Caco-2 (cell line): ENCODE measurements at places on chromosomes 7 and 10. TPM values are rescaled to one million over a fixed set of nuclear protein-coding genes. Genes with fewer than 3 reads are reported as not detected.
A peak's percentile ranks its signal among the peaks of the same experiment; 100 is the strongest.

DNA sequence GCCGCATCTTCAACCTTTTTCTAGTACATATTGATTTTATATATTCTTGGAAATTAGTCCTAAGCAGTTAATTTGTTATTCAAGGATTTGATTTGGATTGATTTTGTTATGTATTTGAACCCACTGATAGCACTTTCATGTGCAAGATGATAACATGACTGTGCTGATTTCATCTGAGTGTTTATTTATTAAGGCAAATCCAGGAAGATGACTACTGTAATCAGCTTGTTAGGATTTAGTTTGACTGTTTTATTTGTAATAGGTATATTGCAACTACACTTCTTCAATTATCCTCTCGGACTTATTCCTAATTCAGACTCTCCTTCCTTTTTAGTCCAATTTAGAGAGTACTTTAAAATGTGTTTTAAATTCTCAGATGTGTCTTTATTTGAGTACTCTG, 75.1 kb upstream of the PRKG1 start:
- no peak overlapping the region for H3K4me3 ChIP-seq
- no peaks in the 10 kb centered on the region for H3K4me1 ChIP-seq
- no peaks in the 10 kb centered on the region for H3K36me3 ChIP-seq
- no peaks in the 10 kb centered on the region for H3K27me3 ChIP-seq

- no peak for DNase-seq
- H3K27ac ChIP-seq: no peak overlapping the region
- H3K36me3 ChIP-seq: no peaks in the 10 kb centered on the region
- no peak overlapping the region for H3K4me3 ChIP-seq
Observed at GRCh38 chr10:86827639-86828038, 71.2 kb downstream of the BMPR1A start.

DNA sequence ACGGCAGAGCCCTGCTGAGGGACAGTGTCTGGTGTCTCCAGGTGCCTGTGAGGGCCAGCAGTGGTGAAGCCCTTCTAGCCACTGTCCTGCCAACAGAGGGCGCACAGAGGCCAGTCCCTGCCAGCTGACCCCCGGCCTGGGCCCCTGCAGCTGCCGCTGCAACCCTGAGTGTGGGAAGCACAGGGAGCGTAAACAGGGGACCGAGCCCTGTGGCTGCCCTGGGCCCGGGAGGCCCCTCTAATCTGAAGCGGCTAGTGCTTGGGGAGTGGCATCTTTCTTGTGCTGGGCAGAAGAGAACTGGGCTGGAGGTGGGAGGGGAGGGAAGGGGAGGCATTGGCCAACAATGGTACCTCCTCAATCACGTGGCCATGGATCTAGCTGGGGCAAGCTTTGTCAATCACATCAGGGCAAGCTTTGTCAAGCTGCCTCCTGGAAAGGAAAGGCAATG, 34.6 kb downstream of the TRIM8 start:
- H3K4me1 ChIP-seq: no peaks in the 10 kb centered on the region; the same call in 1 of the 2 replicates
- H3K27ac ChIP-seq: no peak overlapping the region
- DNase-seq: peak; percentile 77
- H3K36me3 ChIP-seq: no peaks in the 10 kb centered on the region

DNA sequence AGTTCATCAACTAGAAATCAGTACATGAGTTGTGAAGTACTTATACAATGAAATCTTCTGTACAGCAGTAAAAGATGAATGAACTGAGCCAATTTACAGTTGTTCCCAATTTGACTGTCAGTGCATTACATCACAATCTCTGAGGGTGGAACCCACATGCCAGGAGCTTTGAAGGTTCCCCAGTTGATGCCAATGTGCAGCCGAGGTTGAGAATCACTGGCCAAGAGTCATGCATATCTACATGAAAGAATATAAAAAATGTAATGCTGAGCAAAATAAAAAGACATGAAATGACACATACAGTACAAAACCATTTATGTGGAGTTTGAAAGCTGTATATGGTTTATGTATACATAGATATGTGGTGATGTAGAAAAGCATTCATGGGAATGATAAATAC, 22.1 kb upstream of the CCNJ start:
- no peak for DNase-seq
- no peaks in the 10 kb centered on the region for H3K27me3 ChIP-seq
- H3K36me3 ChIP-seq: no peaks in the 10 kb centered on the region
- H3K27ac ChIP-seq: no peak overlapping the region

AKR1C1 gene
- 27.1 and 28.4 TPM in 2 replicates for total RNA-seq

DNA sequence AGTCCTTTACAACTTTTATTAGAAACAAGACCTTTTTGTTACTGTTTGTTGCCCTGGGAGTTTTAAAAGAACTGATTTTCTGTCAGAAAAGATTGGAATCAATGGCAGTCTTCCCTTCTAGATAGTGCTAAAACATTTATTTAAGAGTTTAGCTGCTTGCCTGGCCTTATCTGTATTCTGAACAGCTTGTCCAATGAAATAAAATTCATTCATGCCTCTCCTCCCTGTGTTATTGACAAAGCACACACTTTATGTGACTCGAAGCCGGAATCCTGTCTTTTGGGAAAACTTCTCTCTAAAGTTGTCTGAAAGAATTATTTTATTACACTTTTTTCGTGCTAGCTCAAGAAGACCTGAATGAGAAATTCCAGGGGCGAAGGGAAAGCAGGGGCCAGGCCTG, 992.5 kb downstream of the TYW1 start:
- H3K4me3 ChIP-seq: no peak overlapping the region
- no peaks in the 10 kb centered on the region for H3K4me1 ChIP-seq

PSMC2 gene
- 200 and 208 TPM in 2 replicates for total RNA-seq

GRCh38 chr10:74624501-74624900, 201.9 kb upstream of the KAT6B start:
- H3K27me3 ChIP-seq: no peaks in the 10 kb centered on the region
- no peak overlapping the region for H3K27ac ChIP-seq
- H3K4me3 ChIP-seq: no peak overlapping the region
- H3K4me1 ChIP-seq: no peaks in the 10 kb centered on the region
- no peaks in the 10 kb centered on the region for H3K36me3 ChIP-seq
- DNase-seq: no peak

MYOF gene
- total RNA-seq: 148 and 176 TPM in 2 replicates

DNA sequence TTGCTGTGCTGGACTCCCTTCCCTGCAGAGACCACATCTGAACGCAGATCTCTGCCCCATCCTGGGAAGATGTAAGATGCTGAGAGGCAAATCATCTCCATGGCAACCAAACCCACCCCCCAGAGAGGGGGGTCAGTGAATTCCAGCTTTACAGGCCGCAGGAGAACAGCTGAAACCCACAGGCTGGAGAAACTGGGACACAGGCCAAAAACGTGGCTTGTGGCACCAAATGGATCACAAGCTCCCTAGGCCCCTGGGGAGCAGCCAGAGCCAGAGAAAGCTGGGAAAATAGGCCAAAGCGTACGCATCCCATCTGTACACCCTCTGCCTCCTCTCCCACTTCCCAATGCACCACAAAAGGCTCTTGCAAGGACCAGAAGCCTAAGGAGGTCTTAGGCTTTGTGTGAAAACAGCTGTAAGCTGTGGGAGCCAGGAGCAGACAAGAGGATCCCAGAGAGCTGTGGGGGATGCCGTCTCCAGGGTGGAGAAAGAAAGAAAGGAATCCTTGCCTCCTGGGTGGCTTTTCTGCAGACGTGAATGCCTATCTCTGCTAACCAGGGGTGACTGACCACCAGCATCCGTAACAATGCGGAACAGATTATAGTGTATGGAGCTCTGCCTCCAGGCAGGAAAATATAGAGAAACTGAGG, 59.5 kb downstream of the TMEM130 start:
- H3K36me3 ChIP-seq: no peaks in the 10 kb centered on the region
- H3K4me1 ChIP-seq: no peaks in the 10 kb centered on the region
- H3K27me3 ChIP-seq: no peaks in the 10 kb centered on the region
- H3K27ac ChIP-seq: no peak overlapping the region

GRCh38 chr7:130228840-130229502, 21.3 kb downstream of the SSMEM1 start:
- no peak for DNase-seq
- H3K27ac ChIP-seq: no peak overlapping the region
- no peak overlapping the region for H3K4me3 ChIP-seq
- no peaks in the 10 kb centered on the region for H3K36me3 ChIP-seq
- no peaks in the 10 kb centered on the region for H3K4me1 ChIP-seq

DNA sequence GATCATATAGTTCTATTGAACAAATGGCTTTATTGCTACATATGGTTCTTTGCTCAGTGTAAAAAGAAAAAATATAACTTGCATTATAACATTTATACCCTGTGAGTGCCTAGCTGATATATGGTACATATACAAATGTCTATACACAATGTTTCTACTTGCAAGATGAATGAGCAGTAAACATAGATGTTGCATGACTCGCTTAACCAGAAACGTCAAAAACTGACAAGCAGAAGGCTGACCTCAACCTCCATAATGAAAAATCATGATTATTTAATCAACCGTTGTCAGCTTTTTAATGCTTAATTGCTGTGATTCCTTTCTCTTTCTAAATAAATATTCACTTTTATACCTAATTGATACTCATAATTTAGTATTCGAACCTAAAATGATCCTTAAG, 183.3 kb downstream of the PTN start:
- H3K27me3 ChIP-seq: no peaks in the 10 kb centered on the region
- H3K4me3 ChIP-seq: no peak overlapping the region
- no peak for DNase-seq
- no peaks in the 10 kb centered on the region for H3K36me3 ChIP-seq

SLK gene
- total RNA-seq: 35.6 and 39.5 TPM in 2 replicates

GRCh38 chr10:78920011-78920410, 148.8 kb upstream of the ZMIZ1 start:
- H3K4me1 ChIP-seq: no peaks in the 10 kb centered on the region
- no peak overlapping the region for H3K4me3 ChIP-seq
- no peak for DNase-seq
- H3K36me3 ChIP-seq: no peaks in the 10 kb centered on the region
- H3K27me3 ChIP-seq: no peaks in the 10 kb centered on the region

DNA sequence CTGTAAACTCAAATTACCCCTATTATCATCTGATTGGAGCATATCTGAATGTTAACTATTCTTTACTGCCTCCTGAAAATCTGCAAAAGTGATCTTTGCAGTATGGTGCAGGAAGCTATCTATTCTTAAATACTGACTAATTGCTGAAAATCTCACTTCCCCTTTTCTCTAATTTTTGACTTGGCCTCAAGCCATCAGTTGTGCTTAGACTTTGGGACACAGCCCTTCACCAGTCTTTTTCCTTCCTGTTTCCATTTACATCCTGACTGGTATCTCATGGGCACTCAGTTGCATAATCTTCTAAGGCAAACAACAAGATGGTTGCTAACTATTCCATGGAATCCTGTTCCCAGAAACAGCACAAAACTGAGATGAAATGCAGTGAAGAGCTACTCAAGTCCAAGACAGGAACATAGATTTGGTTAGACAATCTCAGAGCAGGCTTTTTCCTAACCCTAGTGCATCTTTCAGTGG, 228.5 kb downstream of the SORCS1 start:
- H3K4me1 ChIP-seq: no peaks in the 10 kb centered on the region
- no peak overlapping the region for H3K4me3 ChIP-seq
- H3K36me3 ChIP-seq: no peaks in the 10 kb centered on the region

GRCh38 chr7:44618753-44619152, 12.3 kb downstream of the OGDH start:
- no peaks in the 10 kb centered on the region for H3K27me3 ChIP-seq
- peak; percentile 88 for DNase-seq
- no peak overlapping the region for H3K4me3 ChIP-seq
- H3K27ac ChIP-seq: peak overlapping the region; percentile 92
- H3K36me3 ChIP-seq: no peaks in the 10 kb centered on the region
- peaks cover 68% of the 10 kb centered on the region for H3K4me1 ChIP-seq

ZNF365 gene
- not detected in 2 replicates for total RNA-seq

TRPV5 gene
- not detected in 2 replicates for total RNA-seq

SEMA3E gene
- 0.20 TPM in 1 of 2 replicates, not detected in the other for total RNA-seq

- H3K36me3 ChIP-seq: no peaks in the 10 kb centered on the region
- H3K4me1 ChIP-seq: no peaks in the 10 kb centered on the region
- no peak for DNase-seq
Observed at GRCh38 chr10:89952325-89952724, 250.9 kb downstream of the KIF20B start.

DNA sequence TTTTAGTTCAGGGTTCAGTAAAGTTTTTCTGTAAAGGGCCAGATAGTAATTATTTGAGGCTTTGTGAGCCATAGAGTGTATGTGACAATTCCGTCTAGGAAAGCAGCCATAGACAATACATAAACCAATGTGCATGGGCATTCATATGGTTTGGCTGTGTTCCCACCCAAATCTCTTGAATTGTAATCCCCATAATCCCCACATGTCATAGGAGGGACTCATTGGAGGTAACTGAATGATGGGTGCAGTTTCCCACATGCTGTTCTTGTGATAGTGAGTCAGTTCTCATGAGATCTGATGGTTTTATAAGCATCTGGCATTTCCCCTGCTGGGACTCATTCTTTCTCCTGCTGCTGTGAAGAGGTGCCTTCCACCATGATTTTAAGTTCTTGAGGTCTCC, 29.9 kb downstream of the SEC61G start:
- no peaks in the 10 kb centered on the region for H3K27me3 ChIP-seq
- H3K4me1 ChIP-seq: no peaks in the 10 kb centered on the region

FKBP6 gene
- total RNA-seq: not detected in 2 replicates

GRCh38 chr10:29994811-29995210, 64.6 kb downstream of the JCAD start:
- DNase-seq: no peak
- H3K36me3 ChIP-seq: no peaks in the 10 kb centered on the region
- H3K27me3 ChIP-seq: no peaks in the 10 kb centered on the region
- H3K4me3 ChIP-seq: no peak overlapping the region
- peaks cover 10% of the 10 kb centered on the region for H3K4me1 ChIP-seq

- peaks cover 8% of the 10 kb centered on the region for H3K4me1 ChIP-seq
- H3K27ac ChIP-seq: no peak overlapping the region
- peaks cover 2% of the 10 kb centered on the region for H3K27me3 ChIP-seq
- DNase-seq: no peak
Observed at GRCh38 chr7:27176962-27177794, 3.1 kb upstream of the HOXA10 start.

GRCh38 chr7:144622745-144623144, 213.1 kb downstream of the TPK1 start:
- no peaks in the 10 kb centered on the region for H3K4me1 ChIP-seq
- no peak overlapping the region for H3K4me3 ChIP-seq
- no peak for DNase-seq
- no peaks in the 10 kb centered on the region for H3K27me3 ChIP-seq
- H3K27ac ChIP-seq: no peak overlapping the region
- H3K36me3 ChIP-seq: peaks cover 2% of the 10 kb centered on the region; the same call in 1 of the 2 replicates

DNA sequence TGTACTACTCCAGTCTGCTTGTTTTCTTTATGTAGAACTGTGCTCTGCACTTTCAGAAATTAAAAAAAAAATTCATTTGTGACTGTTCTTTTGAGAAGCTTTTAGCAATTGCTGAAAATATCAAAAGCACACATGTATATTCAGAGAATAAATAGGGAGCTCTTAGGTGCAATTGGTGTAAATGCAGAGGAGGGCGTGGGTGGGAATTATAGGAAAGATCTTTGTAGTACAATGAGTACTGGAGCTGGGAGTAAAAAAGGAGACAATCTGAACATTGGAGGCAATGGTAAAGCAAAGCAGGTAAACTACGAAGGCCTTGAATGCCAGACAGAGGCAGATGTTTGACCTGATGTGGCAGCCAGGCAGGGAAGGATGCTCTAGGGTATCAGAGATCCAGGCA, 267.5 kb downstream of the SORCS3 start:
- H3K4me1 ChIP-seq: no peaks in the 10 kb centered on the region
- no peak overlapping the region for H3K27ac ChIP-seq
- no peak overlapping the region for H3K4me3 ChIP-seq
- DNase-seq: no peak
- H3K36me3 ChIP-seq: no peaks in the 10 kb centered on the region
- no peaks in the 10 kb centered on the region for H3K27me3 ChIP-seq

WEE2 gene
- 1.0 and 2.5 TPM in 2 replicates for total RNA-seq

- no peaks in the 10 kb centered on the region for H3K36me3 ChIP-seq
- DNase-seq: peak; percentile 63
- peaks cover 18% of the 10 kb centered on the region for H3K4me1 ChIP-seq
- H3K27ac ChIP-seq: no peak overlapping the region
- no peak overlapping the region for H3K4me3 ChIP-seq
Observed at GRCh38 chr10:94902570-94902969, 35.9 kb upstream of the CYP2C9 start.
